ENCODE measurements at places on chromosomes 2 and 18. TPM values are rescaled to one million over a fixed set of nuclear protein-coding genes. Genes with fewer than 3 reads are reported as not detected.
A peak's percentile ranks its signal among the peaks of the same experiment; 100 is the strongest.

CD8B gene
- total RNA-seq: 4.1 TPM

STPG4 gene
- 0.20 TPM for total RNA-seq

ST6GAL2 gene
- total RNA-seq: 28.3 TPM

CRYGD gene
- not detected for total RNA-seq

CHN1 gene
- 15.3 TPM for total RNA-seq

DNA sequence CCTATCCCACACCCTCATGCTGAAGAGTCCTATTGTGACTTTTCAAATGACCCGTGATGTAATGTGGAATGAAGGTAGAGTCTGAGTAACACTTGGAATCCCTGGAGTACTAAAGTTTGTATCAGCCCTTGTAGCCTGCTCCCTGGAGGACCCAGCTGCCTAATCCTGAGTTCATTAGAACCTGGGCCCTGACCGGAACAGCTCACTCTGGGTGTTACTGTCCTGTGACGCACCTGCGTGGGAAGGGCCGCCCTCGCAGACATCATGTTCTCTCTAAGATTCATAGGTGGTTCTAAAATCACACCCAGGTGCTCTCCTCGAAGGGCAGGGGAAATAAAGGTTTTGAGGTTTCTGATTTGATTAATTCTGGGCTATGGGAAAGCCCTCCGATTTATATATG is 62.3 kb downstream of the NCK2 start:
- DNase-seq: no peak

GRCh38 chr18:40313030-40313642 is 1641.9 kb upstream of the PIK3C3 start:
- DNase-seq: no peak

DNA sequence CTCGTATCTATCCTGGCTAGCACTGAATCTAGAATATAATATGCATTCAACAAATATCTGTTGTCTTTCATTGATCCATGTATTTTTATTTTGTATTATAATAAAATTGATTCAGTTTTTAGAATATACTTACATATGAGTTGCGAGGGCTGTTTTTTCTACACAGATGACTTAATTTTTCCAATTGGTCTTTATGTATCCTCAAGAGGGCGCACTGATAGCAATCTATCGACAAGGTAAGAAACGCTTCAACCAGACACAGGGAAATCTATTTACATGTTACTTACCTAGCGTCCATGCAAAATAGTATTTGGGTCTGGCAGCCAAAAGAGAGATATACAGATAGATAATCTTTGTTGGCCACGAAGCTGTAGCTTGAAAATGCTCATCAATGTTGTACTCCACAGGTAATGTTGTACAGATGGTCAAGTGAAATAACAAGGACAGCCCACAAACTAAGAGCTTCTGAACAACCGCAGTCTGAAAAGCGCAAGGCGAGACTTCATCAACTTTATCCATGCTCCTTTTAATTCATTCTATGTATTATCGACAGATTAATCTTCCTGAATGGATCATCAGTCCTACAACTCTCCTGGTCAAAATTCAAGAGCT is 35.5 kb upstream of the KIDINS220 start:
- no peak for DNase-seq

GRCh38 chr2:11710632-11711353 is 35.6 kb upstream of the LPIN1 start:
- peak; percentile 61 for DNase-seq

DNA sequence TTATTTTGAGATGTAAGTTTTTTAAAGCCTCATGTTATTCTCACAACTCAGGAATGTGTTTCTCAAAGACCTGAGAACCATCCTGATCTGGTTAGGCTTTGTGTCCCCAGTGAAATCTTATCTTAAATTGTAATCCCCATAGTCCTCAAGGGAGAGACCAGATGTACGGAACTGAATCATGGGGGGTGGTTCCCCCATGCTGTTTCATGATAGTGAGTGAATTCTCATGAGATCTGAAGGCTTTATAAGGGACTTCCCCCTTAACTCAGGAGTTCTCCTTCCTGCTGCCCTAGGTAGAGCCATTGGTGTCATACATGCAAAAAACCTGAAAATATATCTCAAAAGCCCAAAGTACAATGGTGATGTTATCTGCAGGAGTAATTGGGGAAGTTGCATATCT is 836.7 kb downstream of the CBLN2 start:
- DNase-seq: no peak

GRCh38 chr2:235954281-235954680 is 213.9 kb downstream of the GBX2 start:
- DNase-seq: no peak

GRCh38 chr18:4251873-4252272 is 203.2 kb downstream of the DLGAP1 start:
- DNase-seq: no peak

DNA sequence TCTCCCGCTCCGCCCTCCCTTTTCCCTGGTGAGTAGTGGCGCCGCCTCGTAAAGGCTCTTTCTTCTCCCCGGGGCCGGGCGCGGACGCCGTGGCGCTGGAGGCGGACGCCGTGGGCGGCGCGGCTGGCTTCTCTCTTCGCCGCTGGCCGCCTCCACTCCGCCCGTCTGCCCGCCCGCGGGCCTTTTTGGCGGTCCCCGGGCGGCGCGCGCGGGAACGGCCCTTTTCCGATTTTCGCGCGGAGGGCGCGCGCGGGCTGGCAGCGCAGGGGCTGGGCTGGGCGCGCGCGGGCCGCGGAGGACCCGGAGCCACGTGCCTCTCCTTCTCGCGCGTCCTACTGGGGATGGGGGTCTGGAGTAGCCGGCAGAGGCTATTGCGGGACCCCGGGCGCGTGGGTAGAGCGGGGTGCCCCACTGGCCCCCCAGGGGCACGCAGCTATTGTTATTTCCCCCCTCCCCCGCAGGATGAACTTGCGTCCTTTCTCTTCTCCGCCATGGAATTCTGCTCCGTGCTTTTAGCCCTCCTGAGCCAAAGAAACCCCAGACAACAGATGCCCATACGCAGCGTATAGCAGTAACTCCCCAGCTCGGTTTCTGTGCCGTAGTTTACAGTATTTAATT is 472 bp downstream of the SLC20A1 start:
- no peak for DNase-seq

DNA sequence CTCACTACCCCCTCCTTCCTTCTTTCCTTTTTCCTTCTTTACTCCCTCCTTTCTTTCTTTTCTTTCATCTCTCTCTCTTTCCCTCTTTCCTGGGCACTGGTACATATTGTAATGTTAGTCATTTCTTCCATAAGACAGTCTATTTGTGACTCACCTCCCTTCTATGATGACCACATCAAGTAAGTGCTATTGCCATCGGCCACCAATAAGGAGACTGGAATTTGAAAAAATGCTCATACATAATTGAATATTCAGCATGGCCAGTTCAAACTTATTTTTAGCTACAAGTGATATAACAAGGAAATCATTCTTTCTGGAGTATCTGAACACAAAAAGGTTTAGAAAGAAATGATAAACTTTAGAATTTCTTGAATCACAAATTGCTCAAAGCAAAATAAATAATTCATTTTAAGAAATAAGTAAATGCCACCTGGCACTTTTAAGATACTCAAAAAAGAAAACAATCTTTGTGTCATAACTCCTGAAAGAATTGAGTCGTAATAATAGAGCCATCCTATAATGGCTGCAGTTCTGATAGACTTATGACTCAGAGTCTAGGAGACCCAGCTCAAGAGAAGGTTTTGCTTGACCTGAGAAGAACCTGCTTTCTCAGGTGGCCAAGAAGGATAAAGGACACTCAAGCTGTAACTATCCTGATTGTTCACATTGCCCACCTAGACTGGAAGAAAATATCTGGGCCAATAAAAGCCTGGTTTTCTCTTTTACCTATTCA is 51.6 kb upstream of the CCBE1 start:
- no peak for DNase-seq

DNA sequence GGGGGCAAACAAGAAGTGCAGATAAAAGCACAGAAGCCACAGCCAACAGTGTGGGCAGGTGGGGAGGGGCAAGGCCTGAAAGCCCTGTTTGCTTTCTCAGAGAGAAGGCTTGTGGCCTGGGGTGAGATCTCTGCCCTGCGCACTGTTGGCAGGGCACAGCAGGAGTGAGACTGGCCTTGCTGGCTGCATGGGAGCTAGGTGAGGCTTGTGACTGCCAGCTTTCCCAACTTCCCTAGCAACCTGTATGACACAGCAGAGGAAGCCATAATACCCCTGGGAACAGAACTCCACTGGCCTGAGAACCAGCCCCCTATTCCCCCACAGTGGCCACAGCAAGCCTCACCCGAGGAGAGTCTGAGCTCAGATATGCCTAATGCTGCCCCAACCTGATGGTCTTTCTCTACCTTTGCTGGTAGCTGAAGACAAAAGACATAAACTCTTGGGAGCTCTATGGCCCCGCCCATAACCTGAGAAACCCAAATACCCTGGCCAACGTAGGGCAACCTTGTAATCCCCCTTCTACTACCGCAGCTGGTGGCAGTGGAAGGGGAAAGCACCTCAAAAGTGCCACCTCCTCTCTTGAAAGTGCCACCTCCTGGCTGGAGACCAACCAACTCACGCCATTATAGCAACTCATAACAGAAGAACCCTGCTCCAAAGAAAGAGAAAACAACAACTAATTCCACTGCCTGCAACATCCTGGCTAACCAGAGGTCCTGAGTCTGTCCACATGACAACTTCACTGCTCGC is 44.4 kb downstream of the LCT start:
- no peak for DNase-seq

DNA sequence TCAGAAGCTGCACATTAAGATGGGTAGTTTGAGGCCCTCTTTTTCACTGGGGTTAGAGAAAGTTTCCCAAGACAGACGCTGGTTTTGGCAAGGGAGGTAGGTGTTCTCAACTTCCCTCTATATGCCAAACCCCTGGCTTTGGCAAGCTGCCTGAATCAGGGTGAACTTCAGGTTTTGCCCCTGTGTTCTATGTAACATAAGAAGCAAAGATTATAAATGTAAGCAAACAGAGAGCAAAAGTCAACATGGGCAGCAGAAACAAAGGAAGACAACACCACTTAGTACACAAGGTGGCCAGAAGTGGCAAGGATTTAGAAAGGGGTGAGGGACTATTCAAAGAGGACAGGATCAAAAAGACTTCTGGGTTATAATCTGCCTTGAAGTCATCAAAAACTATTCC is 70.5 kb upstream of the TFCP2L1 start:
- DNase-seq: no peak

DNA sequence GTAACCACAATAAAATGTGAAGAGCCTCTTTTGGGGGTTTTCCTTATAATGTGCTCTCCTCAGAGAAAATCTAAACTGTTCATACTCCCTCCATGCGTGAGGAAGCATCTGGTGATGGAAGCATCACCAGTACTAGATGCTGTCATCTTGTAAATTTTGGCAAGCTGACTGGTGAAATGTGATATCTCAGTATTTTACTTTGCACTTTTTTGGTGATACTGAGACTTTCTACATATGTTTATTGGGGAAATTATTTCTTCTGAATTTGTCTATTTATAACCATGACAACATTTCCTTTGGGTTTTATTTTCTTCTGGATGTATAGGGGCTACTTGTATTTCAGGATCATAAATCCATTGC is 95.9 kb upstream of the DLGAP1 start:
- no peak for DNase-seq

GRCh38 chr2:45833968-45834344 is 182.5 kb downstream of the PRKCE start:
- no peak for DNase-seq

DNA sequence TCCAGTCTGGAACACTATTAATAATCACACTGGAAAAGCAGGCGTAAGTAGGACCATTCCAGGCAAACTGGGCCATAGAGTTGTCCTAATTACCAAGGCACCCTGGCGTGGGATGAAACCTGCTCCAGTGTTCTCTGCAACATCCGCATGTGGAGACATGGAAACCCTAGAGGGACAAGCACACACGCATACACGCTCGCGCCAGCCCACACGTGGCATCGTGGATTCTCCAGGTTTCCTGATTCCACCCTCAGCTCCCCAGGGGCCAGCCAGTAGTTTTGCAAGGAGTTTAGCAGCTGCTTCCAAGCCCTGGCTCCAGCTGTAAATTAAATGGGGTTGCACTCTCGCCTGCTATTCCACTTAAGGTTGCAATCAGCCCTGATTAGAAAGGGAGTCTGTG is 127.7 kb downstream of the DYSF start:
- no peak for DNase-seq

DNA sequence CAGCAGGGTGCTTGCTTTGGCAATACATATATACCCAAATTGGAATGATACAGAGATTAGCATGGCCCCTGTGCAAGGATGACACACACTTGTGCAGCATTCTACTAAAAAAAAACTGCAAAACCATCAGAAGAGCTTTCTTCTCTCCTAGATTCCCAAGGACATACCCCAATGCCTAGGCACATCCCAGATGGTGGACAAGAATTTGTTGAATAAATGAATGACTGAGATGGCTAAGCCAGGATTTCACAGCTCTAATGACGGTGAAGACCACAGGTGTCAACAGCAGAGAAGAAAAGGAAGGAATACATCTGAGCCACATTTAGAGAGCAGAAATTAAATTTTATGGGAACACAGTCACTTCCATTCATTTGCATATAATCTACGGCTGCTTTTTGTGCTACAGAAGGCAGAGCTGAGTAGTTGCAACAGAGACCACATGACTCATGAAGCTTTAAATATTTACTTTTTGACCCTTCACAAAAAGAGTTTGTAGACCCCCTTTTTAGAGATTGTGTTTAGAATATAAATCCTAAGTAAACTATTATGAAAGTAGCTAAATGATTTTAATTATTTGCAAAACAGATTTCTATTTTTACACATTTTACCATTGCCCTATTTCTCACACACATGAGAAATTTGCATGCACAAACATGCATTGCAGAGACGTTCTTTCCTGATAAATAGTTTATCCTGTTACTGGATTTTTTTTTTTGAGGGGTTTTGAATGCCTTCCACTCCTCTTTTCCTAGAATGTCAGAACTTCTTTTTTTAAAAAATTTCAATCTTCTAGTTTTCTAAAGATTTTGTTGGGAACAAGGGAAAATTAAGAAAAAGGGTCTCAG is 119.0 kb downstream of the PMAIP1 start:
- DNase-seq: no peak

- DNase-seq: no peak
Measured at GRCh38 chr18:45106331-45106774, 425.7 kb downstream of the SETBP1 start.

GRCh38 chr2:28004086-28004485 is 113.6 kb downstream of the BABAM2 start:
- DNase-seq: no peak

DNA sequence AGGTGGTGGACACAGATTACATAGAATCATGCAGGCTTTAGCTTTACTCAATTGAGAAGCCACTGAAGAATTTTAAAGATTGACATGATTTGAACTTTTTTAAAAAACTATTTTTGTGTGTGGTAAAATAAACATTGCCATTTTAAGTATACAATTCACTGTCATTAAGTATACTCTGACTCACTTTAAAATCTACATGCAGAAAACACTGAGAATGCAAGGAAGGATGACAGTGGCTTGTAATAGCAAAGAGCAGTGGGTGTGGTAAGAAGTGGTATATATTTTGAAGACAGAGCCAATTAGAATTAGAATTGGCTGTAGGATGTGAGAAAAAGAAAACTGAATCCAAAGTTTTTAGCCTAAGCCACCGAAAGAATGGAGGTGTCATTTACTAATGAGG is 14.9 kb downstream of the TRMT61B start:
- DNase-seq: no peak

- DNase-seq: no peak
Measured at GRCh38 chr2:128573116-128573515, 254.4 kb upstream of the HS6ST1 start.

All from mucosa of gallbladder (tissue), 1 donor.